ENCODE measurements at places on chromosomes 12 and 14. TPM values are rescaled to one million over a fixed set of nuclear protein-coding genes. Genes with fewer than 3 reads are reported as not detected.

Gene AKAP3
- 1.5 TPM for total RNA-seq

GRCh38 chr12:12859690-12860089 lies 31.7 kb upstream of the GPRC5A start:
- H3K36me3 ChIP-seq, result no peaks in the 10 kb centered on the region
- H3K27me3 ChIP-seq, result no peaks in the 10 kb centered on the region
- no peak overlapping the region for H3K27ac ChIP-seq
- H3K4me1 ChIP-seq, result no peaks in the 10 kb centered on the region

GRCh38 chr12:103326190-103326589 lies 169.6 kb downstream of the C12orf42 start:
- H3K27ac ChIP-seq, result no peak overlapping the region
- H3K36me3 ChIP-seq, result no peaks in the 10 kb centered on the region
- no peak for DNase-seq
- no peaks in the 10 kb centered on the region for H3K4me1 ChIP-seq
- H3K27me3 ChIP-seq, result no peaks in the 10 kb centered on the region

DNA sequence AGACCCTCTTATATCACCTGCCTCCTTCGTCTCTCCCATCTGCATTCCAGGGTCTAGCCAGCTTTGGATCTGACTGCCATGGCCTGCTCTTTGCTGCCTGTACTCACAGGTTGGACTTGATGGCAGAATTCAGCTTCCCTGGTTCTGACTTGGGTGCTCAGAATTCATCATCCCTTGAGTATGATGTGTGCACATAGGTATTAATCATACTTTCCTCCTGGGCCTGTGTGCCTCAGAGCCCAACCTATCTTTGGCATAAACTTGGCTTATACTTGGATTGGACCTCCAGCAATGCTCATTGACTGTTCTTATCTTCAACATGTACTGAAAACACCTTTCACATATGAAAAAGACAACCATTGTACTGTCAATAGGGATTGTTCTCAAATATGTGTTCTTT lies 70.7 kb upstream of the LMNTD1 start:
- H3K27ac ChIP-seq, result no peak overlapping the region
- H3K4me3 ChIP-seq, result no peak overlapping the region
- no peaks in the 10 kb centered on the region for H3K27me3 ChIP-seq
- no peak for DNase-seq
- no peaks in the 10 kb centered on the region for H3K36me3 ChIP-seq

GRCh38 chr14:39554576-39554975 lies 122.3 kb upstream of the FBXO33 start:
- no peak overlapping the region for H3K4me3 ChIP-seq
- H3K4me1 ChIP-seq, result no peaks in the 10 kb centered on the region
- no peak for DNase-seq
- no peaks in the 10 kb centered on the region for H3K36me3 ChIP-seq
